ENCODE measurements at places on chromosomes 5 and 9.
A peak's percentile ranks its signal among the peaks of the same experiment; 100 is the strongest.

DNA sequence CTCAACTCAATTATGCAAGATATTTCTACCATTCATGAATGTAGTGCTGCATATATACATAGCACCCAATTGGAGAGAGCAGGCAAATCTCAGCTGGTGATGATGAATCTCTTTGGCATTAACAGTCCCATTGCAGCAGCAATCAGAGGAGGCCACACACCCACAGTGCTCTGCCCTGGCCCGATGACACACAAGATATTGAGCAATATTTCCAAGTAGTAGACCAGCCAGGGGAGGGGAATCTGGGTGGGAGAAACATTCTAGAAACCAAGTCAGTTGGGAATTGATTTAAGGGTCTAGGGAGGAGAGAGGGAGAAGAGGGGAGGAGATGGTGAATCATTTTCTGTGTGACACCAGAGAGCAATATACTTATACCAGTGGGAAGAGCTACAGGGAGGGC is 14.9 kb upstream of the C5orf63 start:
- no peak overlapping the region for H3K4me3 ChIP-seq
- peaks cover 16% of the 10 kb centered on the region for H3K4me1 ChIP-seq
- H3K36me3 ChIP-seq: no peaks in the 10 kb centered on the region
- H3K27ac ChIP-seq: no peak overlapping the region
- DNase-seq: no peak
- peaks cover 1% of the 10 kb centered on the region for H3K27me3 ChIP-seq

DNA sequence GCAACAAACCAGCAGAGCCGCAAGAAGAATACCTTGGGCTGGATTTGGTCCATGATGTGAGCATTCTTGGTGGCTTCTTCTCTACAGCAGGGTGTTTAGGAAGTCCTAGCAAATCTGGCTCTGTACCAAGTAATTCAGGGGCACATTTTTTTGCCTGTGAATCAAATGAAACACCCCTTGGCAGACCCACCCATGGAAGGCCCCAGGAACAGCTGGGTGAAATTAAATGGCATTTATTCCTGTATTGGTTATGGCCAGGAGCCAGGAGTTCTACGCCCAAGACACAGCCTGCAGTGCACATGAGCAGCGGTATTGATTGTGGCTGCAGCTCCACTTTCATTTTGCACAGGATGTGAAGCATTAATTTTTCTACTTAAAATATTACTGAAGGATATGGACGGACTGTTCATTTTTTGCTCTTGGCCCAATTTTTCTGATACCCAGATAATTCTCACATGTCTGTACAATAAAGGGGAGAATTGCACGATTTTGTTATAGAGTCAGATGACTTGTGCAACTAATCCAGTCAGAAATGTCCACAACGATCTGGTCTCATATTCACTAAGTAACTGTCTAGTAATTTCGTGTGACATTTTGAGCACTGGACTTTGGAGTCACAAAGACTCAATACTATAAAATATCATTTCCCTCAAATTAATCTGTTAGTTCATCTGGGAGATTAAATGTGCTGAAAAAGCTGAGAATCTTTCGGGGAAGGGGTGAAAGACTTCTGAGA is 120.7 kb upstream of the APC start:
- no peaks in the 10 kb centered on the region for H3K4me1 ChIP-seq
- no peak overlapping the region for H3K4me3 ChIP-seq
- no peaks in the 10 kb centered on the region for H3K36me3 ChIP-seq
- H3K27ac ChIP-seq: no peak overlapping the region
- H3K27me3 ChIP-seq: no peaks in the 10 kb centered on the region

GRCh38 chr9:126108240-126108639 is 218.4 kb upstream of the MVB12B start:
- H3K4me1 ChIP-seq: peaks cover 3% of the 10 kb centered on the region
- peak; percentile 55 for DNase-seq
- H3K27ac ChIP-seq: no peak overlapping the region
- H3K4me3 ChIP-seq: no peak overlapping the region
- peaks cover 3% of the 10 kb centered on the region for H3K27me3 ChIP-seq

DNA sequence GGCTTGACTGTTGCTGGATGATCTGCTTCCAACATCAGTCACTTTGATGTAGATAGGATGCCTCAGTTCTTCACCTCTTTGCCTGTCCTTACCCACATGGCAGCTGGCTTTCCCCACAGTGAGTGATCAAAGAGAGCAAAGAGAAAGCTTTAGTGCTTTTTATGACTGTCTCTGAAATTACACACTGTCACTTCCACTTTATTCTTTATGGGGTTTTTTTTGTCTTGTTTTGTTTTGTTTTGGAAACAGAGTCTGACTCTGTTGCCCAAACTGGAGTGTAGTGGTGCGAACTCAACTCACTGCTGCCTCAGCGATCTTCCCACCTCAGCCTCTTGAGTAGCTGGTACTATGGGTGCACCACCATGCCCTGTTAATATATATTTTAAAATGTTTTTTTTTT is 32.4 kb upstream of the C5orf24 start:
- H3K36me3 ChIP-seq: peaks cover 16% of the 10 kb centered on the region
- no peaks in the 10 kb centered on the region for H3K4me1 ChIP-seq
- H3K27ac ChIP-seq: no peak overlapping the region
- DNase-seq: no peak
- no peak overlapping the region for H3K4me3 ChIP-seq

Data from endothelial cell (in vitro differentiated cells).